Kidney (tissue), 22 donors: ENCODE measurements at places on chromosomes 2 and 18. TPM values are rescaled to one million over a fixed set of nuclear protein-coding genes. Genes with fewer than 3 reads are reported as not detected.

Gene AFF3
- 11.0 TPM for total RNA-seq

Gene IL37
- not detected for total RNA-seq

Gene RFX8
- total RNA-seq: 0.28 TPM

Gene RAB17
- 59.1 TPM for total RNA-seq

Gene EFR3B
- total RNA-seq: 1.1 TPM

Gene GPR75
- total RNA-seq: 2.4 TPM

DNA sequence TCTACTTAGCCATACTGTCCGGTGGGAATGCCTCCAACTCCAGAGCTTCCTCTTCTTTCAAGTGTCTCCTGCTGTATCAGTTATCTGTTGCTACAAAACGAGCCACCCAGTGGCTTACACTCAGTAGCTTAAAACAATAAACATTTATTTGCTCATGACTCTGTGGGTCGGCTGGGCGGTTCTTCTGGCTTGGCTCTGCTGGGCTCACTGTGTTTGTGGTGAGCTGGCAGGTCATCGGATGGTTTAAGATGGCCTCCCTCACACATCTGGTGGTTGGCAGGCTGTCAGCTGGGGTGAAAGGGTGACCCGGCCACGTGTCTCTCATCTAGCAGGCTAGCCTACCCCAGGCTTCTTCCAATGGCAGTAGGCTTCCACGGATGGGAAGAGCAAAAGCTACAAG, 122.4 kb upstream of the SLC1A4 start:
- H3K36me3 ChIP-seq: no peaks in the 10 kb centered on the region
- no peak overlapping the region for H3K4me3 ChIP-seq
- H3K27ac ChIP-seq: no peak overlapping the region
- no peaks in the 10 kb centered on the region for H3K4me1 ChIP-seq

DNA sequence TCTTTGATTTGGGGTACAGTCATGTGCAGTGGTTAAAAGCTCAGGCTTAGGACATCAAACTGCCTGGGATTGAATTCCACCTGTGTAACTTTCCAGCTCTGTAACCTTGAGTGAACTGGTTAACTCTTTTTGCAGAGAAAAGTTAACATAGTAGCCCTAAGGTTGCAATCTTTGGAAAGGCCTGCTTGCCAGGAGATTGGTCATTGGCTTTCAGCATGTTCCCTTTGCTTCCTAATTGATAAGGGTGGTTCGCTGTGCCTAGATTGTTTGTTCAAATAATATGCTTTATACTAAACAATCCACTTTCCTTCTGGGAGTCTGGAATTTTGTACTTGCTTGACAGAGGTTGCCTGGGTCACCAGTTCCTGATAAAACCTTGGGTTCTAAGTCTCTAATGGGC, 86.8 kb downstream of the PIK3C3 start:
- no peaks in the 10 kb centered on the region for H3K36me3 ChIP-seq
- no peaks in the 10 kb centered on the region for H3K27me3 ChIP-seq
- H3K4me1 ChIP-seq: peaks cover 7% of the 10 kb centered on the region
- H3K4me3 ChIP-seq: no peak overlapping the region
- no peak overlapping the region for H3K27ac ChIP-seq

- H3K36me3 ChIP-seq: no peaks in the 10 kb centered on the region
- H3K27ac ChIP-seq: no peak overlapping the region
- no peak overlapping the region for H3K4me3 ChIP-seq
Observed at GRCh38 chr18:7946734-7947377, 379.7 kb downstream of the PTPRM start.

DNA sequence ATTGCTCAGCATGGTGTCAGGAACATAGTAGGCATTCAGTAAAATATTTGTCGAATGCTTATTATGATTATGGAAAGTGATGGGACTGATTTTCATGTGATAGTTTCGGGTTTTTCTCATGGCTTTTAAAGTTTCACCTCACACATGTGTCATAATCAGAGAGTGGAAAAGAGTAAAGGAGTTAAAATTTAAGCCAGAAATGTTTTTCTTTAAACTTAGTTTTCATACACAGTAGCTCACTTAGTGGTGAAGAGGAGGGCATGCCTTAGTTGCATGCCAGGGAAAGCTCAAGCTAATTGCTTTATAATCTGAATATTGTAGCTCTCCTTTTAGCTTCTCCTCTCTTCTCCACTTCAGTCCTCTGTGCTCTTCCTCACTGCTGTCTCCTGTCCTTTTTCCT, 38.0 kb downstream of the EHBP1 start:
- H3K4me3 ChIP-seq: no peak overlapping the region
- peaks cover 18% of the 10 kb centered on the region for H3K4me1 ChIP-seq
- H3K27ac ChIP-seq: no peak overlapping the region
- no peak for DNase-seq

- H3K27ac ChIP-seq: no peak overlapping the region
- H3K27me3 ChIP-seq: no peaks in the 10 kb centered on the region
- no peak for DNase-seq
- no peak overlapping the region for H3K4me3 ChIP-seq
- H3K4me1 ChIP-seq: no peaks in the 10 kb centered on the region
- no peaks in the 10 kb centered on the region for H3K36me3 ChIP-seq
Observed at GRCh38 chr18:62967089-62967488, 251.7 kb downstream of the PHLPP1 start.

DNA sequence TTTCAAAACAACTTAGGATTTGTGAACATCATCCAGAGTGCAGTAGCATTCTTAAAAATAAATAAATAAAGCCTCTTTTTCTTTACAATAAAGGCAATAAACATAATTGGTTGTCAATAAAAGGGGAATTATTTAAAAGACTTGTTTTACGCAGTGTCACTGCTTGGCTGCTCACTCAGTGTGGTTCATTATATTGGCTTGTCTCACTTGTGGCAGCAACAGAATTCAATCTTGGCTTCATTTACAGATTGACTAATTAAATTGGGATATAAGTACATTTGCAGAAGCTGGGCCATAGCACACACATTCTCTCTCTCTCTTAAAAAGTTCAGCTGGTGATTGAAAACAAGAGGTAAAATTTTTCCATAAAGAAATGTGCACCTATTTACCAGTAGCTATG, 1027.6 kb downstream of the LRP1B start:
- H3K4me3 ChIP-seq: no peak overlapping the region
- DNase-seq: no peak
- no peaks in the 10 kb centered on the region for H3K4me1 ChIP-seq

- H3K4me1 ChIP-seq: no peaks in the 10 kb centered on the region
- no peak overlapping the region for H3K27ac ChIP-seq
- no peaks in the 10 kb centered on the region for H3K27me3 ChIP-seq
- no peak overlapping the region for H3K4me3 ChIP-seq
- no peak for DNase-seq
- H3K36me3 ChIP-seq: no peaks in the 10 kb centered on the region
Observed at GRCh38 chr18:61926532-61926931, 33.7 kb upstream of the RNF152 start.
